ENCODE measurements at places on chromosomes 3 and 15.

- DNase-seq = no peak
Observed at GRCh38 chr3:14802381-14802731, 16.4 kb upstream of the FGD5 start.

DNA sequence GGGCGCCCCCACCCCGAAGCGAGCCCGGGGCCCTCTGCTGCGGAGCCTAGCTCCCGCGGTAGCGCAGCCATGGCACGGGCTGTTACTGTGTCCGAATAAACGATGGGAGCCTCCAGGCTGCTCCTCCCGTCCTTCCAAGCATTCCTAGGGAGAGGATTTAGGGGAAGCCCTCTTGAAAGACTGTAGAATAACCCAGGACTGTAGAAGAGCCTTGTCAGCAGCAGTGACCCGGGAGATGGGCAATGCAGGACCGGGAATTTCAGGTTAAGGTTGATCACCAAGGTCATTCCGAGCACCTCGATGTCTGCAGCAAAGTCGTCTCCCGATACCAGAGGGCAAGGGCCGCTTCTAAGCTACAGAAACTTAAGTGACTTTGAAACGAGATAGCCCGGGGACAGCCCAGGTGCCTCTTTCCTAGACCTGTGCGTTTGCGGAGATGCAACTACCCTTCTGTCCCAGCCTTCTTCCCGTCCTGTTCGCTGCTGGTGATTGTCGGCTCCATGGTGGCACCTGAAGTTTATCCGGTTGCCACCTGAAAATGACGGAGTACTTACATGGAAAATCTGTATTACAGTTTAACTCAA, 753 bp upstream of the MYO5A start:
- peak; percentile 4 for DNase-seq

DNA sequence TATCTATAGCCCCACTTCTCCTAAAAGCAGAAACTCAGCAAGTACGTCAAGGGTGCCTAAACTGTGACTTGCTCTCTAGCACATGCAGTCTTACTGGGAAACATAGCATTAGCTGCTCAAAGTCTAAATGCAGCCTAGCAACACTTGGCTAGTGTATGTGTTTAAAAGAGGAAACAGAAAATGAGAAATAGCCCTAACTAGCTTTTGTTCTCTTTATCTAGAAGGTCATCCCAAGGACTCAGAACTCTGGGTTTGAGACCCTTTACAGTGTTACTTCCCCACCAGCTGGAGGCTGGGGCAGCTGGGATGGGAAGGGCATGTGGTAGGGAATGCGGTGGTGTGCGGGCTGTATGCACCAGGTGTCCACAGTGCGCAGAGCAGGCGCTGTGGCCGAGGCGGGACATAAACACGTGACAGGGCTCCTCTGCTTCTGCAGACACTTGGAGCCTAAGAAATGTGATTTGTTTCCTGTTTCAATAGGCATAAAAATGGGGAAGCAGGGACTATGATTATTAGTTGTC, 13.3 kb downstream of the ETV5 start:
- no peak for DNase-seq

GRCh38 chr3:55868347-55868746, 381.2 kb upstream of the WNT5A start:
- no peak for DNase-seq

DNA sequence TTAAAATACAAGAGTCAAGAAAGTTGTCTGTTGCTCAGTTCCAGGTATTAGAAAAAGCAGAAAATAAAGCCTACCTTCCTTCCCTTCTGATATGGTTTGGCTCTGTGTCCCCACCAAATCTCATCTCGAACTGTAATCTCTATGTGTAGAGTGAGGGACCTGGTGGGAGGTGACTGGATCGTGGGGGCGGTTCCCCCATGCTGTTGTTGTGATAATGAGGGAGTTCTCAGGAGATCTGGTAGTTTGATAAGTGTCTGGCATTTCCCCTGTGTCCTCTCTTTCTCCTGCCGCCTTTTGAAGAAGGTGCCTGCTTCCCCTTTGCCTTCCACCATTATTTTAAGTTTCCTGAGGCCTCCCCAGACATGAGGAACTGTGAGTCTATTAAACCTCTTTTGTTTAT, 288.8 kb upstream of the LMCD1 start:
- no peak for DNase-seq

DNA sequence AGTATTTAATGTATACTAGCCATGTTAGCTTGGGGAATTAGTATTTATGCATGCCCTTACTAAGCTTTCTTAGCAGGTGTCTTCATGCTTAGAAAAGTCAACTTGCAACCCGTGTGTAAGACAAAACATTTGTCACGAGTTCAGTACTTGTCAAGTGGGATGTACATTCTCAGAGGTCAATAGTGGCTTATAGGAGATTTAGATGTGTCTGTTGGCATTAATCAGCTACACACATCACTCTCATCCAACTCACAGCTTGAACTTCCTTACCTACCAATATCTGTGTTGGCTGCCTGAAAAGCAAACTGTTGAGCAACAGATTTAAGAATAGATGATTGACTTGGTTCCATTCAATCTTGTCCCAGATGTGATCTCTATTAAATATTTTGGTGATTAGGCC, 109.5 kb downstream of the ROBO2 start:
- DNase-seq = no peak

DNA sequence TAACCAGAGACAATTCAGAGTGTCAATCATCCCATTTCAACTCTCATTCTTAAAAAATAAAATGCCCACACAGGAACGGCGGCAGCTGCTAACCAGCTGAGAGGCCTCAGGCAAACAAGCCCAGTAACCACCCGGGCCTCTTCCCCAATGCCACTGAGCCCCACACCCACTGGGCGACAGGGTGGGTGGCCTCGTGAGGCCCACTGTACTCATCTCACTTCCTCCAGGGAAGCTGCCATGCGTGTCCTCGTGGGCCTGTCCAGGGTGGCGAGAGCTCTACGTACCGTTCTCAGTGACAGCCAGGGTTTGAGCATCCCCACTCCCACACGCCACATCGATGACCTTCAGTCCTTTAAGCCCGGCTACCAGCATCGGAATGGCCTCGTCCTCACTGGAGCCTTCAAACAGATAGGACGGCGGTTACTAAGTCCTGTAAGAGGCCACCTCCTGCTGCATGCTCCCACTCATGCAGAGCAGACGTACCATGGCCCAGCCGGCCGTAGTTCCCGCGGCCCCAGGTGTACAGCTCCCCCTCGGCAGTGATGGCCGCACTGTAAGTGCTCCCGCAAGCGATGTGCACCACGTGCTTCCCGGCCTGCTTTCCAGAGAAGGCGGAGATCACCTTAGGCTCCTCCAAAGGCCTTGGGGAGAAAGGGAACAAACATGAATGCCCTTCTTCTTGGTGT, 56.5 kb downstream of the HERC2 start:
- DNase-seq = no peak

- no peak for DNase-seq
Observed at GRCh38 chr3:123353850-123354233, 95.0 kb downstream of the ADCY5 start.

DNA sequence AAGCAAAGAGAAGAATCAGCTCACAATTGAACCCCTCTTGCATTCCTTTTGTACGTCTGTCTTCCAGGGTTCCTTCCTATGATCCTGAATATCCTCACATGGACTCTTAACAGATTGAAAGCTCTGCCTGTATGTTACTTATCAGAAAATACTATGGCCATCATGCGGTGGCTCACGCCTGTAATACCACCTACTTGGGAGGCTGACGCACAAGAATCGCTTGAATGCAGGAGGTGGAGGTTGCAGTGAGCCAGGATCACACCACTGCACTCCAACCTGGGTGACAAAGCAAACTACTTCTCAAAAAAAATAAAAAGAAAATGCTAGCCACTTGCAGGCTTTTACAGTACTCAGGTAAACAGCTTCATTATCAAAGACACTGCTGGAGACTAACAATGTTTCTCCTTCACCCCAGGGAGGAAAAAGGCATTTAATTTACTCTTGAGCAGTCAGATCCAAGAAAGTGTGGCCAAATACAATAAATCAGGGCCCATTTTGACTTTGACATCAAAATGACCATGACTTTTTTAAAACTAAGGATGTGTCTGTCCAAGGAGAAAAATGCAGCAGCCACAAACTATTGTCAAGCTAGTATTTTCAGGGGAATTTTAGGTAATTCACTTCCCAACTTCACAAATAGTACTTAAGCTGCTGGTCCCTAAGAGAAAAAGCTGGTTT, 27.3 kb downstream of the NPTN start:
- no peak for DNase-seq

GRCh38 chr3:113832477-113833164, 6.0 kb upstream of the GRAMD1C start:
- DNase-seq = no peak

DNA sequence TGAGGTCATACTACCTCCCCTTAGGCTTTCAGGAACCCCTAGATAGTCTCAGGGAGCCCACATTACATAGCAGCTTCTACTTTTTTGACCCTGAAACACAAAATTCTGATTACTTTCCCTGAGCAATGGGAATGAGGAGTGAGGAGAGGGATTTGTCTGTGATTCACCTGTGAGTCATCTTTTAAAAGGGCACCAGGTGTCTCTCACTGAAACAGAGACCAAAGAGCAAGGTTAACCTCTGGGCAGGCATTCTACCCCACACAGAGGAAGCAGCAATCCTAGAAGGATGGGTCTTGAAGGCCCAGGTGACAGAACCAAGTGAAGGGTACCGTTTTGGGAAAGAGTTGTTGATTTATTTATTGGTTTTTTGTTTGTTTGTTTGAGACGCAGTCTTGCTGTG, 31.1 kb upstream of the UBE2E2 start:
- no peak for DNase-seq

DNA sequence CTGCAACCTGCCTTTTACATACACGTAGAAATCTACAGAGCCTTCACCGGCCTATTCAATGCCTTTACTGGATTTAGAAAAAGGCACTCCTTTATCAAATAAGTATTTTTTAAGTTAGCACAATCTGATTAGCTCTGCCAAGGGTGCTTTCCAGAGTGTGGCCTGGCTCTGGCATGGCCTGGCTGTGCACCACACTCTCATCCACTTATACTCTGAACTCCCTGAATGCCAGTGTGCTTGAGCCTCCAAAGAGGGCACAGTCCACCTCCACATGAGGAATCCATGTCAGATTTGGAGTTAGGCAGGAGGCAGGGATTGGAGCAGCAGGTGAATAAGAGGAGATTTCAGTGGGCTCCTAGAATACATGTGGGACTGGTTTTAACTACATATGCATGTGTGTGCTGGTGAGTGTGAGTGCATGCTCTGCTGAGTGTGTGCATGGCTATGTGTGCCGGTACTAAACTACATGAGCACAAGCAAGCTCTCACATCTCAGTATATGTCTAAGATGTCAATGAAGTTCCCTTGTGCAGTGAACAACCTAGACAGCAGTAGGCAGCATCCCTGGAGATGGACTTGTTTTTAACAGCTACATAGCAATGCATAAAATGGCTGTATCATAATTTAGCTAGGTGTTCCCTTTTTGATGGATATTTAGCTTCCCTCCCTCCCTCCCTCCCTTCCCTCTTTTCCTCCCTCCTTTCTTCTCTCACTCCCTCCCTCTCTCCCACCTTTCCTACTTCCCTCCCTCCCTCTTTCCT, 17.8 kb upstream of the ZFAND6 start:
- no peak for DNase-seq

GRCh38 chr3:72214066-72214951, 429.4 kb upstream of the PROK2 start:
- DNase-seq = no peak

- DNase-seq = peak; percentile 26
Observed at GRCh38 chr3:183515968-183516851, 39.3 kb downstream of the KLHL6 start.

- no peak for DNase-seq
Observed at GRCh38 chr15:84934942-84935729, 46.5 kb upstream of the PDE8A start.

DNA sequence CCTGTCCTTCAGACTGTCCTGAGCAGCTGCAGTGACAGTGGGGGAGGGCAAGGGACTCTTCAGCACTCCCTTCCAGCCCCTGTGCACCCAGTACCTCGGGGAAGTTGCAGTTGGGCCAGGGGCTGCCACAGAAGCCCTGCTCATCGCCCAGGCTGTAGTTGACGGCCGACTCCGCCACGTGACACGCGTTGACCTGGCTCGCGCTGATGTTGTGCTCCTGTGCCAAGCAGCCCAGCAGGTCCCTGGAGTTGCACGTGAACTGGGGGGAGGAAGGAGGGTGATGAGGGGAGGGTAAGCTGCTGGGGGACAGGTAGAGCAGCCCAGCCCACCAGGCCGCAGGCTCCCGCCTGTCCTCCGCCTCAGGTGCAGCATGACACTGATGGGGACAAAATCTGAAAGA, 101.2 kb downstream of the SEC22A start:
- no peak for DNase-seq

GRCh38 chr15:96102631-96103030, 227.9 kb upstream of the NR2F2 start:
- DNase-seq = no peak

DNA sequence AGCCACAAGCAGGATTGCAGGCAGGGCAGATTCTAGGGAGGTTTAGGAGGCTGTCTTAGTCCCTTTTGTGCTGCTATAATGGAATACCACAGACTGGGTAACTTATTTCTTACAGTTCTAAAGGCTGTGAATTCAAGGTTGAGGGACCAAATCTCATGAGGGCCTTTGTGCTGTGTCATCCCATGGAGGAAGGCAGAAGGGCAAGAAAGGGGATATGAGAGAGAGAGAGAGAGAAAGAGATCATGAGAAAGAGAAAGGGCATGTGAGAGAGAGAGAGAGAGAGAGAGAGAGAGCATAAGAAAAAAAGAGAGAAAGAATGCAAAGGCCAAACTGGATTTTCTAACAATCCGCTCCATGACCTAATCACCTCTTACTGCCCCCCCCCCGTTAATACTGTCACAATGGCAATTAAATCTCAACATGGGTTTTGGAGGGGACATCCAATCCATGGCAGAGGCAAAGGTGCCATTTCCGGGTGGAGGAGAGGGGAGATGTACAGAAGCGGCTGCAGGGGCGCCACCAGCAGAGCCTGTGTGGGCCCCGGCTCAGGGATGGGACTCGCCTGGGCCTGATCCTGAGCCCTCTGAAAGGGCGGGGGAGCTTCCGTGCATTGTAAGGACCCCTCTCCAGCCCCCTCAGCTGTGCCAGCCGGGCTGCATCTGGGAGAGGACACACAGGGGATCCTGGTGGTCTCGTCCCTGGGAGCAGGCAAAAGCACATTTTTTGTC, 20.5 kb downstream of the MRPS11 start:
- DNase-seq = no peak

DNA sequence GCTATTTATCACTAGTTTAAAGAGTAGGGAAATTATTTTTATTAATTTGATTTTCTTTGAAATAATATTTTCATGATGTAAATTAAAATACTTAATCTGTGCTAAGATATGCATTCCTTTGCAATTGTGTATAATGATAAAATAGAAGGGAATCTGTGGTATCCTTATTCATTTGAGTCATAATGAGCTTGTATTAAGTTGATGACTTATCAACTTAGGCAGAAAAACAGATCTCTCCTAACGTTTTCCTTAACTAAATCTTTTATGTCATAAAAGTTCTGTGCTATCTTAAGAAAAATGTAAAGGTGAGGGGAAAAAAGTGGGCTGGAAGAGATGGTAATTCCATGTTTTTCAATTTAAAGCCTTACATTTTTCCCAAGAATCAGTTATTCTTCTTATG, 1.9 kb downstream of the FGF7 start:
- no peak for DNase-seq

GRCh38 chr3:155323063-155323666, 29.7 kb upstream of the STRIT1 start:
- DNase-seq = no peak

GRCh38 chr3:87390353-87390752, 114.0 kb upstream of the POU1F1 start:
- DNase-seq = no peak

Measured in activated T-helper 1 cell treated with anti-CD3 and anti-CD28 coated beads, Interleukin-2, amount 50 U/mL, for 16 hours (primary cell).